Activated CD4-positive, alpha-beta T cell treated with anti-CD3 and anti-CD28 coated beads, Interleukin-2, amount 10 ng/mL, durations not matched to agents 24 days and 14 days (primary cell): ENCODE measurements at places on chromosomes 1 and 21. TPM values are rescaled to one million over a fixed set of nuclear protein-coding genes. Genes with fewer than 3 reads are reported as not detected.

Gene FMO2
- not detected in 2 replicates for total RNA-seq

Gene LYPD8
- not detected in 2 replicates for total RNA-seq

Gene ADCY10
- total RNA-seq, result 0.09 and 0.19 TPM in 2 replicates

Gene SLAMF7
- total RNA-seq, result 18.4 and 20.7 TPM in 2 replicates

Gene PFDN2
- total RNA-seq, result 173 and 178 TPM in 2 replicates

Gene SPRR2B
- total RNA-seq, result not detected in 2 replicates

DNA sequence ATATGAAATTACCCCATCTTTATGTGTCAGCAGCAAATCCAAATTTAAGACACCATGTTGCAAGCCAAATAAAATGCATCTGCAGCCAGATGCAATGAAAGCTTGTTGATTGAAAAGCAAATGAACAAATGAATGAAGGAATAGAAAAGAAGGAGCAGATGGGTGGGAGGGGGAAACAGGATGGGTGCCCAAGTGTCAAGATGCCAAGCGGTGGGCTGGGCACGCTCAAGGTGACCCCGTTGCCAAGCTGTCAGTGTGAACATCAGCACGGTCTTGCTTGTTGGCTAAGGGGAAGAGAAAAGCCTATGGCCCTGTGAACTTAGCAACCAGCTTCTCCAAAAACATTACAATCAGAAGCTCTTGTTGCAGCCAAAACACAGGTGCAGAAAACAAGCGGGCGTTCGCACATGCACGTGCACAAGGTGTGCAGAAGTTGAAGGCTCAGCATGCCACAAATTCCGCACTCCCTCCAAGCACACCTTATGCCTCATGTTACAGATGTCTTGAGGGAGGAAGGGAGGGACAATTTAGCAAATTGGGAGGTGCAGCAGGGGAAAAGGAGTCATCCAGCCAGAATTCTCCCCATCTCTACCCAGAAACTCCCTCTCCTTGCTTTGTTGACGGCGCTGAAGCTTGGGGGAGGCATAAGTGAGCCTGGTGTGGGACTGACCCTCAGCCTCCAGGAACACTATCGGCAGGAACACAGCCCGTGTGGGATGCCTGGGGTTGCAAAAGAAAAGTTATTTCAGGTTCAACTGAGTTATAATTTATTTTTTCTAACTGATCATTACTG lies 62.4 kb downstream of the HIVEP3 start:
- no peak overlapping the region for H3K27ac ChIP-seq
- no peak for DNase-seq
- H3K27me3 ChIP-seq, result no peaks in the 10 kb centered on the region
- H3K4me3 ChIP-seq, result no peak overlapping the region

DNA sequence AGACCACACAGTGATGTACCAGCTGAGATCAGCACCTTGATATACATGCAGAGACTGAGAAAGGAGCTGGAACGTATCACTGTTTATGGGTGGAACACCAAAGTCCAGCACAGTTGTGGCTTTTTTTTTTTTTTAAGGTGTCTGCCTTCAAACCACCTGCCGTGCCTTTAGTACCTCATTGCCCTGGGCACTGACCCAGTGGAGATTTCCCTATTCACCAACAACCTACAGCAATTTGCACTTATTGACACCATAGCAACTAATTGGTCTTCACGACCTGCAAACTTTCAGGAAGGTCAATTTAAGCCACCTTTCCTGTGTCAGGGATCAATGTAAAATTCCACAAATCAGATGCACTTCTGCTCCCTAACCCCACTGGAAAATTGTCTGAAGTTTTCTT lies 181.6 kb upstream of the ADGRL2 start:
- no peak overlapping the region for H3K27ac ChIP-seq
- no peaks in the 10 kb centered on the region for H3K4me1 ChIP-seq
- no peaks in the 10 kb centered on the region for H3K27me3 ChIP-seq
- DNase-seq, result no peak
- no peaks in the 10 kb centered on the region for H3K36me3 ChIP-seq
- no peak overlapping the region for H3K4me3 ChIP-seq

- no peak overlapping the region for H3K4me3 ChIP-seq
- no peak for DNase-seq
- peak overlapping the region; percentile 37 for H3K27ac ChIP-seq
- no peaks in the 10 kb centered on the region for H3K27me3 ChIP-seq
- H3K4me1 ChIP-seq, result peaks cover 22% of the 10 kb centered on the region
- H3K36me3 ChIP-seq, result no peaks in the 10 kb centered on the region
Observed at GRCh38 chr21:44294391-44295162, 5.3 kb upstream of the PFKL start.

DNA sequence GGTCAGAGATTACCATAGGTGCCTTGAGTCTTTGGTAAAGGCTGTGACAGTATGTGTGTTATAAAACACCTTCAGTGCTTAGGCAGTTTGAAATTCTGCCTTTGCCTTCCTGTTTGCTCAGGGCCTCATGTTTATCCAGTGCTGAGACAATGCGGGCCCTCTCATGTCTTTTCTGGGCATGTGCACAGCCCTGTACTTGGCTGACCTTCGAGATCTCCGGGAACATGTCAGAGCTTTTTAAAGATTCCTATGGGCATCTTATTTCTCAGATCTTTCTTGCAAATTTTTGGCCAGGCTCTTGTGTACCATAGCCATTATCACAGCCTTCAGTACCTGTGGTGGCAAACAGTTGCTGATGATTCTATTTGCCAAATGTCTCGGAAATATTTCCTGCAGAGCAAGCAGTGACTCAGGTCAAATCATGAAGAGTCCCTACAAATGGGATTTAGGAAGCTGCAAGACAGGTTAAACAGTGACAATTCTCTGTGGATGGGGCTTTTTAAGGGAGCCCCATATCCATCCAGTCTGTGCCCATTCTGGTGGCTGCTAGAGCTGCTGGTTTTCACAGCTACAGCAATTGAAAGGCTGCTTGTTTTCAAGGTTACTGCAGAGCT lies 42.1 kb downstream of the HOOK1 start:
- H3K27me3 ChIP-seq, result no peaks in the 10 kb centered on the region
- no peak overlapping the region for H3K27ac ChIP-seq
- H3K4me3 ChIP-seq, result no peak overlapping the region

DNA sequence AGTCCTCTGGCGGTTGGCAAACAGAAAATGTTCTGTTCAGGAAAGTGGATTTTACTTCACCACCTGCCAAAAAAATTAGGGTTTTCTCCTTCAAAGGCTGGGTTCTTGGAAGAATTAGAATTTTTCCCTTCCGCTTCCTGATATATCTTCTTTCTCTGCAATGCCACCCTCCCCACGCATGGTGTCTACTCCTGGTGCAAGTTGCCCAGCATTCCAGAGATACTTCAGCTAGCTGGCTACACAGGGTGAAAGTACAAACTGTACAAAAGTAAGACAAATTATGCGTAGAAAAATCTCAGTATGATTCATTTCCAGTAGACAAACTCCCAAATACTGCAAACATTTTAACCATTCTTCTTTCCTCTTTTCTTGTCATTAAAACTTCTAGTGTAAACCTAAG lies 430.1 kb upstream of the ESRRG start:
- H3K27ac ChIP-seq, result no peak overlapping the region
- H3K36me3 ChIP-seq, result no peaks in the 10 kb centered on the region
- no peaks in the 10 kb centered on the region for H3K27me3 ChIP-seq
- H3K4me1 ChIP-seq, result no peaks in the 10 kb centered on the region
- no peak overlapping the region for H3K4me3 ChIP-seq

GRCh38 chr1:9960011-9960410 lies 16.7 kb downstream of the NMNAT1 start:
- no peak overlapping the region for H3K27ac ChIP-seq
- no peak overlapping the region for H3K4me3 ChIP-seq
- H3K4me1 ChIP-seq, result no peaks in the 10 kb centered on the region
- no peak for DNase-seq

DNA sequence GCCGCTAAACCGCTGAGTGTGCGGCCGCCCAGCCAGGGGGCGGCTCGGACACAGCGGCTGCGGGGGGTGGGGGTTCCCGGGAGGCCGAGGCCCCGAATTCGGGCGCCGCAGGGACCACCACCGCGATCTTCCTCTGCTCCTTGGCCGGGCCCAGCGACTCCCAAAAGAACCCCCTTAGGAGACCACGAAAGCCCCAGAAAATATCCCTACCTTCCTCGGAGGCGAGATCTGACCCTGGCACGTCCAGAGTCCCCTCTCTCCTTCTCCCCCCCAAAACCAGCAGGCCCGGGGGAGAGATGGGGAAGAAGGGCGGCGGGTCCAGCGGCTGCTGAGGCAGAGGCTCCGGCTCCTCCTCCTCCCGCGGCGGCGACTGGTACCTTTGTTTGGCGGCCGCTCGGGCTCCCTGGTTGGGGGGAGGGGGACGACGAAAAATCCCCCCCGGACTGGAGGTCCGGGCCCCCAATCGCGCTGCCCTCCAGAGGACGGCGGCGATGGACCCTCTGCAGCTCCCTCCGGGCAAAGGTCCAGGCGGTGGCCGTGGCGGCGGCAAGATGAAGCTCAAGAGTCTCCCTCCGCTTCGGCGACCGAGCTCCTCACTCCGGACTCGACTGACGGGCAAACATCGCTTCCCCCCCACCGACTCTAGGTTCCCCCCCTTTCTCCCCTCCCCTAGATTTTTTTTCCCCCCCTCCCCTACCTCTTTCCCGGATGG lies at the start of gene ARID4B:
ARID4B (minus strand) TSS at position 621 of the 712 bp plus-strand sequence. CDS start 1,260 bp downstream, outside the sequence.
- H3K4me3 ChIP-seq, result peak within 1 kb of the TSS; percentile 99
- no peaks in the 10 kb centered on the region for H3K27me3 ChIP-seq
- peak within 1 kb of the TSS; percentile 97 for H3K27ac ChIP-seq
- H3K36me3 ChIP-seq, result peaks cover 29% of the 10 kb centered on the region
- DNase-seq, result no peak

DNA sequence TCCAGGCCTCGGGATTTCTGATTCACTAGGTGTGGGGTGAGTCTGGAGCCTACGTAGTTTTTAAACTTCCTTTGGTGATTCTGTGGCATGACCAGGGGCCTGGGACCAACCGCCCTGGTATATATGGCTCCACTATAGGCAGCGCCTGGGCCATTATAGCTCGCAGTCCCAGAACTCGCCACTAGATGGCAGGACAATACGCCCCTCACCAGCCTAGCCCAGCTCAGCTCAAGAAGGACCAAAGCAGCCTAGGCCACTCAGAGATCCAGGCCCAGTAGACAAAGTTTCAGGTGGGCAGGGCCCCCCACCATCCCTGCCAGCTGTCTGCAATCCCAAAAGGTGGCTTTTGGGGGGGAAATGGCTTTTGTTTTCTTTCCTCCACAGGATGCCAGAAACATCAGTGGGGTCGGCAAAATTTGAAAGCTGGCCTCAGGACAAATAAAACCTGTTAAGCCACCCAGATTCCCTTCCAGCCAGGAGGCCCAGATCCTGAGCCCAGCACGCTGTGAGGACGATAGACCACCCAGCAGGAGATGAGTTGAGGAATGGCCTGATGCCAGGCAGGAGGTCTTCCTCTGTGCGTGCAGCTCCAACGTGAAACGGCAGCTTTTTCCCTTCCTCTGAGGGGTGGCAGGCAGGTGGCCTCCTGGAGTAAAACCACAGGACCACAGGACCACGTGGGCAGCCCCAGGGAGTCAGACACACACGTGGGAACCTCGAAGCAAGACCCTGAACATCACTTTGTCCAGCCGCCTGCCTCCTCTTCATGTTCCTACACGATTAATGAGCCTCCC lies 24.8 kb upstream of the TMEM51 start:
- H3K36me3 ChIP-seq, result no peaks in the 10 kb centered on the region
- peaks cover 26% of the 10 kb centered on the region for H3K27me3 ChIP-seq
- DNase-seq, result peak; percentile 92
- H3K4me1 ChIP-seq, result no peaks in the 10 kb centered on the region

DNA sequence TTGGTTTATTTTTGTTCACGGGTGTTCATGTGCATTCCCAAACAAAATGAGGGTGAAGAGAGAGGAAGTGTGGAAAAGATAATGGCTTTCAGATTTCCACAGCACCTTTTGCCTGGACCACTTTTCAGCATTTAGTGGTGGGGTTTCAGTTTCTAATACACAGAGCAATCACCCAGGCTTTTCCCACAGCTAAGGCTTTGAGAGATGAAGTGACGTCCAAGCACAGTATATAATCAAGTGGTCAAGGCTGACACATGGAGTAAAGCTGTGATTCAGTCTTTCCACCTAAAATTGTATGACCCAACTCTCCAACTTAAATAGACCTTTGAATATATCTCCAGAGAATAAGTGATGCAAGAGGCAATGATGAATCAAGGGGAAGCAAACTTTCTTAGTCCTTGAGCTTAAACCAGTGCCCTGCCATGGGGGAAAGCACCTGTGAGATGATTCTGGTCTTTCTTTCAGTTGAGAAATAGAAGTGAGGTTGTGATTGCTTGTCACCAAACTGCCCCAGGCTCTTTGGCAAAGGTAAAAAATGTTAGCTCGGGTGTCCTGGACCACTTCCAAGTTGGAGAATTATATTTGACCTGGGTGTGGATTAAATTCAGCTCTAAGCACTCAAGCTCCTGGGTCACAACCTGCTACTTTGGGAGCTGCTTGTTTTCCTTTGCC lies 2.4 kb upstream of the PIK3R3 start:
- H3K27ac ChIP-seq, result no peak overlapping the region
- peaks cover 55% of the 10 kb centered on the region for H3K27me3 ChIP-seq
- no peak for DNase-seq
- H3K4me3 ChIP-seq, result no peak overlapping the region

DNA sequence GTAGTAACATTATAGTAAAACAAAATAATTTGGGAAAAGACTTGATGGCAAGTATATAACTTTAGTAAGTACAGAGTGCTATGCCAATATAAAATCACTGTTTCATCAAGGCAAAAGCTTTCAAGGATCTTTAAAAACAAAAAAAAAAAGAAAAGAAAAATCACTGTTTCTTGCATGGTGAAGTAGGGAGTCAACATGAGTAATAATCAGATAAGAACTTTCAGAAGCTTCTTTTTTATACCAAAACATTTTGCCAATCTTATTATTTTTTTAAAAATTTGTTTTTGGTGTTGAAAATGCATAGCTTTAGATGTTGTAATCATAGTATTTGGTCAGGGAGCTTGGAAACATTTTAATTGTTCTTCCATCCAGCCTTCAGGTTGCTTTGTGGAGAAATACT lies 37.2 kb downstream of the CAMSAP2 start:
- H3K4me1 ChIP-seq, result peaks cover 6% of the 10 kb centered on the region
- H3K4me3 ChIP-seq, result no peak overlapping the region
- H3K36me3 ChIP-seq, result no peaks in the 10 kb centered on the region
- no peaks in the 10 kb centered on the region for H3K27me3 ChIP-seq

GRCh38 chr21:42040411-42041180 lies 30.4 kb upstream of the ZBTB21 start:
- H3K27ac ChIP-seq, result no peak overlapping the region
- H3K36me3 ChIP-seq, result no peaks in the 10 kb centered on the region
- H3K27me3 ChIP-seq, result peaks cover 6% of the 10 kb centered on the region
- DNase-seq, result no peak

- H3K27me3 ChIP-seq, result no peaks in the 10 kb centered on the region
- H3K4me1 ChIP-seq, result peaks cover 61% of the 10 kb centered on the region
- H3K4me3 ChIP-seq, result no peak overlapping the region
- H3K36me3 ChIP-seq, result peaks cover 18% of the 10 kb centered on the region
- H3K27ac ChIP-seq, result no peak overlapping the region
Observed at GRCh38 chr21:33981391-33982101, 65.9 kb upstream of the ATP5PO start.

DNA sequence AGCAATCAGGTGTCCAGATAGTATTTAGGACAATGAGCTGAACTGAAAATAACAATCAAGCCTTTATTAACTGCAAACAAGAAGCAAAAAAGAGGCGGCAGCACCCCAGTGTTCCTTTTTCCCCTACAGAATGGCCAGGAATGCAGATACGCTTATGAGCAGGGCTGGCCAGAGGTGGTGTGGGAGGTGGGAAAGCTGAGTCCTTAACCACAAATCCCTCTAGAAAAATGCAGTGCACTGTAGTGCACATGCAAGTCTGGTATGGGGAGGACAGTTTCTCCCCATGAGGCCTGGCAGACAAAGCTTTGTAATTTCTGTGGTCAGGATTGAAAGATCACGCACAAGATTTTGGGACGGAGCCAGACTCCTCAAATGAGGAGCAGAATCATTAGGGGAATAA lies 10.7 kb upstream of the IFNAR1 start:
- no peaks in the 10 kb centered on the region for H3K4me1 ChIP-seq
- no peak overlapping the region for H3K27ac ChIP-seq
- H3K36me3 ChIP-seq, result peaks cover under 1% of the 10 kb centered on the region
- no peak for DNase-seq
- H3K4me3 ChIP-seq, result no peak overlapping the region
